ENCODE measurements at places on chromosomes 4 and X.

- DNase-seq, result no peak
These were observed 22.2 kb downstream of the ARHGAP10 start for GRCh38 chr4:147754037-147754445.

- no peak for DNase-seq
These were observed 13.9 kb upstream of the TMPRSS11D start for GRCh38 chr4:67897686-67898085.

- no peak for DNase-seq
These were observed 1383.3 kb upstream of the PCDH7 start for GRCh38 chr4:29336861-29337260.

- no peak for DNase-seq
These were observed 3.0 kb downstream of the SLIT2 start for GRCh38 chr4:20254511-20255250.

GRCh38 chrX:65688403-65688871 is 21.0 kb downstream of the MSN start:
- no peak for DNase-seq

DNA sequence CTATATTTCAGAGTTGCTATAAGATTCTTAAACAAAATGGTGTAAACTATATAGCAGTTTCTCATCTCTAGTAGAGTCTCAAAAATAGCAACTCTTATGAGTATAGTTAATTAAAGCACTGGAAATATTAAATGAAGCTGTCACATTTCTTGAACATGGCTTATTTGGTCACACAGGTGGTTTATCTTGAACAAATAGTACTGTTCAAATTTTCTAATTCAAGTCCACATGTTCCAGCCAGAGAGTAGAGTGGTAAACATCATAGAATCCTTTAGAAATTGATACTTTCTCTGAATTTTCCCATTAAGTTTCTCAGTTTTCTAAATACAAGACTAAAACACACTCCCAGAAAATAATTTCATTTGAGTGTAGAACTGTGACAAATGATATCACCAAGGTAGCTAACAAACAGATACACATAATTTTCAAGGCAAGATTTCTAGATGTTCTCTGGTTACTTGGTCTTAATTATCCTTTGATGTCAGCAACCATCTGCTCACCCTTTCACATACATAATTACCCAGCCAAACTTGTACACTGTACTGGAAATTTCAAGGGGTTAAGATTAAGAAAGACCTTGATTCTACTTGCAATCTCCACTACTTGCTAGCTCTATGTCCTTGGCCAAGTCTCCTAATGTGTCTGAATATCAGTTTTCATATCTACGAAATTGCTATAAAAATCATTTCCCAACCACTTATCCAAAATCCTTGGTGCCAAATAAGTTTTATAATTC is 24.3 kb upstream of the PAK3 start:
- DNase-seq, result no peak

DNA sequence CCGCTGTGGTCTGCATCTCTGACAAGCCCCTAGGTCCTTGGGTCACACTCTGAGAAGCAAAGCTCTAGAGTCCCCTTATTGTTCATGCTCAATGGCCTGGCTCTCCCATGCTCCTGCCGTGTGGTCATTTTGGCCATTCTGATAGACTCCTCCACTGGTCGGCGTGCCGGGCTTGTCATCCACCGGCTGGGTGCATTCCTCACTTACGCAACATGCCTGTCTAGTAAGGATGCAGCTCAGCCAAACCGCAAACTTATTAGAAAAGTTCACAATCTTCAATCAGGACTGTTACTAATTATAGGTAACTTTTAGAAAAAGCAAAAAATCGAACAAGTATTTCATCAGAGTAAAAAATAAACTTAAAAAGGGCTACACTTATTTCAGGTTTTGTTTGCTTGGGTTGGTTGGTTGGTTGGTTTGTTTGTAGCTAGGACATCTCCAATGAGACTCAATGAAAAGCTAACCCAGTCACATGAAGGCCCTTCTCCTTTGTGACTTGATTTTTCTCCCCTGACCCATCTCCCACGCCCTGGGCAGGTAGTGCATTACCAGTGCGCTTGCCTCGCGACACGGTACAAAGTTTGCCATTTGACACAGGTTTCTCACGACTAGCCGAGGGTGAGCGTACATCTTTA is 41.0 kb downstream of the IRF2 start:
- DNase-seq, result no peak

Measured in DMS153 (cell line).